Stimulated activated CD8-positive, alpha-beta memory T cell treated with anti-CD3 and anti-CD28 coated beads, Interleukin-7, amount 100 ng/mL, for 4 hours (primary cell): ENCODE measurements at places on chromosomes 3 and 15.

- DNase-seq = no peak
Observed at GRCh38 chr3:161343986-161344385, 27.3 kb downstream of the SPTSSB start.

DNA sequence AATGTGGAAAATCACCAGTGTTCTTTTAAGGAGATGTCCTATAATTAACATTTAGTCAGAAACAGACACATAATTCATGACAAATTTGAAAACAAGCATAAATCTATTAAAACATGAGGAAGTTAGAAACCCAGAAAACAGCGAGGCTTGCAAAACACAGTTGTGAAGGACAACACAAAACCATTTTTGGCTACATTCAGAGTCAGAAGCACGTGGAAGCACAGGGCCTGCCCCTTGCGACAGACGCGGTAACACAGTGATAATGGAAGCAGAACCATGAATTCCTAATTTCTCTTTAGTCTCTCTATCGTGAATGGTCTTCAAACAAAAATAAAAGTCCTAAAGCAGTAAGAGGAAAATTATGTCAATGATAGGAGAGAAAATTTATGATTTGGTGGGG, 12.2 kb downstream of the NCEH1 start:
- no peak for DNase-seq

GRCh38 chr3:141191097-141191749, 40.4 kb upstream of the PXYLP1 start:
- no peak for DNase-seq

- DNase-seq = no peak
Observed at GRCh38 chr3:64685800-64686445, 1.9 kb downstream of the ADAMTS9 start.

DNA sequence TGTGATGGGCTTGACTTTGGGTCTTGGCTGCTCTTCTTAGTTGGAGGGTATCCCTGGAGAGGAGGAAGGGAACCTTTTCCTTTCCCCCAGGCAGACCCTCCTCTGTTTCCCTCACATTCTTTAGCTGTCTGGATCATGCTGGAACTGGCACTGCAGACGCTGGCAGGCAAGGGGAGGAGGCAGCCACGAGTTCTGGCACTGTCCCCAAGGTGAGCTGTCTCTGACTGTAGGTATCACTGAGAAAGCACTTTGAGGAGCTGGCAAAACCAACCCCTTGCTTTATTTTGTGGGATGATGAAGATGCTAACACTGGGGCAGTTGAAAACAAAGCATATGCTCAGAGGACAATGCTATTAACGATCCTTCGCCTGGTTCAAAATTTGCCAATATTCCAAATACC, 175.0 kb downstream of the SOX2 start:
- no peak for DNase-seq

- no peak for DNase-seq
Observed at GRCh38 chr3:57600195-57600594, 3.1 kb upstream of the ARF4 start.

DNA sequence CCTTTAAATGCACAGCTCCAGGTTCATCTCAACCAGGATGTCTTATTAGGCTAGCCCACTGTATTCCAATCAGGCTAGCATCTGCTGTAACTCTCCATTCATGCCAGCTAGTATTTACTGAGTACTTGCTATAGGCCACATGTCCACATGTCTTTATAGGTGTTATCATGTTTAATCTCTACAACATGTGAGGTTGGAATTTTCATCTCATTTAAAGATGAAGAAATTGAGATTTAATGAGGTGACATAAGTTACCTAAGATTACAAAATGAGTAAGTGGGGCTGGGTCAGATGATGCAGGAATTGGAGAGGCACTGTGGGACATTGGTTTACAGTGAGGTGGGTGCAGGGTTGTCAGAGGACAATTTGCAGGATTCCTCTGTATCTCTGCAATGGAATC, 2.9 kb downstream of the IFT122 start:
- no peak for DNase-seq

DNA sequence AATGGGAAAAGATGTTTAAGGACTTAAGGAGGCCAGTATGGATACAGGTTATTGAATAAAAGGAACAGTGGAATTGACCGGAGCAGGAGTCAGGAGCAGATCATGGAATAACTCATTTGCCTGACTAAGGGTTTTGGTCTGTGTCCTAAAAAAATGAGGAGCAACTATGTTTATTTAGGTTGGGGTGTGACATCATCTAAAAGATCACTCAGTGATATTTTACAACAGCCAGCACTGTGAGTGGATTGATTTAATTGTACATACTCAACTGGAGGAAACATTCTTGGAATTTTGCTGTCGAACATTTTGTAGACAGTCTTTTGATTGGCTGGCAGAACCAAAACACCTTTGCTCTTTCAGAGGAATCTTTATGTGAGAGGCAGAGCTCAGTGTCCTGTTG, 348.6 kb upstream of the CDIN1 start:
- no peak for DNase-seq

GRCh38 chr3:99365396-99365795, 273.0 kb upstream of the COL8A1 start:
- no peak for DNase-seq

- no peak for DNase-seq
Observed at GRCh38 chr3:31848911-31849310, 132.2 kb downstream of the OSBPL10 start.

DNA sequence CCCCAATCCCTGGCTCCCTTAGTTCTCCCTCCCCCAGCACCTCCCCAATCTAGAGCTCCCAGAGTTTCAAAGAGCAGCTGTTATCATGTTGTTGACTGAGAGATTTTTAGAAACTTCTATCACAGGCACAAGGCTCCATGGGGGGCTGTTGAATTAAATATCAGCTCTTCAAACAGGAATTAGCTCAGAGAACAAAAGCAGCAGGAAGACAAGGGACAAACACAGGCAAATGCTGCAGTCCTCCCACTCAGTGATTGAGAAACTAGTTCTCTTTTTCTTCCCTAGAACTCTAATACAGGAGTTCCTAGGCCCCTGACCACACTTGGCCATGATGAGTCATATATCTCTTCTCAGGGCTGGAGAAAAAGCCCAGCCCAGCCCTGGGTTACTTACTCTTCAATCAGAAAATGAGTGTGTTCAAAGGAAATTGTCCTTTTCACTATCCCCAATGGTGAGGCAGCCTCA, 262.1 kb downstream of the IGSF11 start:
- no peak for DNase-seq
